Fibroblast of the aortic adventitia (primary cell): ENCODE measurements at places on chromosomes 11 and 22.

DNA sequence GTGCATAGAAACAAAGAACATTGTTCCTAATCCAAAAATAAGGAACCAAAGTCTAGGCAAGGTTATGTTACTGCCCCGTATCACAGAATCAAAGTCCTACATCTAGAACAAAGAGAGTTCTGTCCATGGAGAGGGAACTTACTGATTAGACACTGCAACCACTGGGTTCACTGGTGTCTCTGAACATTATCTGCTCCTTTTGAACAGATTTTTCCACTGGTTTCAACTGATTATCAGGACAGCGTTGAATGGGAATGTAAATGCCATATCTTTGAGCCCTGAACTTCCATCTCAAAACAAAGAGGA lies 20.1 kb upstream of the OR8D2 start:
- no peak for DNase-seq

- DNase-seq = no peak
These were observed 20.5 kb upstream of the SYT12 start for GRCh38 chr11:67002297-67002913.

DNA sequence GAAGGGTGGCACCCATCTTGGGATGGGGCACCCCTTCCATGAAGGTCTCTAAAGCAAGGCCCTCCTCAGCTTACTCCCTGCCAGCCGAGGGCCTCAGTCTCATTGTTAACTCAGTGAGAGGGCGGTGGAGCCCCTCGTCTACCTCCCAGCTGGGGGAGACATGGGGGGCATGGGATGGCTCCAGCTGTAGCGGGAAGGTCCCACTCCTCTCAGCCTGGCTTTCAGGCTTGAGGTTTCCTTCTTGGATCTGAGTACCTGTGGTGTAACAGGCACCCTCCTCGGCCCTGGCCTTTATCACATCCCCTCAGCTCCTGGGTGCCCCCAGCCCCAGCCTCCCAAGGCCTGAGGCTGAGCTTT lies 2.0 kb downstream of the MIF start:
- DNase-seq = no peak

GRCh38 chr11:105609832-105610781 lies at the start of gene GRIA4:
TSS of gene GRIA4 (plus strand) at chr11:105610073. CDS start at chr11:105610998, 925 bp downstream.
- DNase-seq = peak; percentile 25

GRCh38 chr11:61087426-61088119 lies 14.7 kb upstream of the CD5 start:
- DNase-seq = no peak

DNA sequence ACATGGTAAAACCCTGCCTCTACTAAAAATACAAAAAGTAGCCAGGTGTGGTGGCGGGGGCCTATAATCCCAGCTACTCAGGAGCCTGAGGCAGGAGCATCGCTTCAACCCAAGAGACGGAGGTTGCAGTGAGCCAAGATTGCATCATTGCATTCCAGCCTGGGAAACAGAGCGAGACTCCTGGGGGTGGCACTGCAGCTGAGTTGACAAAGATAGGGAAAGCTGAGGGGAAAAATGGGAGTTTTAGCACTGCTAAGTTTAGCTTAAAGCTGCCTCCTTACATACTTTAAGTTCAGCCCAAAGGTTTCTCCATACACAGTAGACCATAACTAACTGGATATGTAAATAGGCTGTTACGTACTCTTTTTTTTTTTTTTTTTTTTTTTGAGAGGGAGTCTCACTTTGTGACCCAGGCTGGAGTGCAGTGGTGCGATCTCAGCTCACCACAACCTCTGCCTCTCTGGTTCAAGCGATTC lies 9.0 kb upstream of the USP28 start:
- peak; percentile 48 for DNase-seq

DNA sequence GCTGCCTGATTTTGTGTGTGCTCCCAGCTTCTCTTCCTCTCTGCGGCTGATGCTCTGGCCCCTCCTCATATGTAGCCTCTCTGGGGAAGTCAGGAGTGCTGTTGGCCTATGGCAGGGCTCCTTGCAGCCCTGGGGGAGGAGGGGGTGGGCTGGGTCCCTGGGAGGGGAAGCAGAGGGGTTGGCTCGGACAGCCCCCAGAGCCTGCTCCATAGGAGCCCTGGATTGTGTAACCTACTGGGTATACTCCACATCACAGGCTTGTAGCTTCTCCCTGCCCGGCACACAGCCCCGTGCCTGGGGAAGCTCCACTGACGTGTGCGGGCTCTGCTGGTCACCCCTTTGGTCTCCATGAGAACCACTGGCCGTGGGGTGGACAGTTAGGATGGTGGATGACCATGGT lies 113.8 kb downstream of the ST3GAL4 start:
- no peak for DNase-seq

DNA sequence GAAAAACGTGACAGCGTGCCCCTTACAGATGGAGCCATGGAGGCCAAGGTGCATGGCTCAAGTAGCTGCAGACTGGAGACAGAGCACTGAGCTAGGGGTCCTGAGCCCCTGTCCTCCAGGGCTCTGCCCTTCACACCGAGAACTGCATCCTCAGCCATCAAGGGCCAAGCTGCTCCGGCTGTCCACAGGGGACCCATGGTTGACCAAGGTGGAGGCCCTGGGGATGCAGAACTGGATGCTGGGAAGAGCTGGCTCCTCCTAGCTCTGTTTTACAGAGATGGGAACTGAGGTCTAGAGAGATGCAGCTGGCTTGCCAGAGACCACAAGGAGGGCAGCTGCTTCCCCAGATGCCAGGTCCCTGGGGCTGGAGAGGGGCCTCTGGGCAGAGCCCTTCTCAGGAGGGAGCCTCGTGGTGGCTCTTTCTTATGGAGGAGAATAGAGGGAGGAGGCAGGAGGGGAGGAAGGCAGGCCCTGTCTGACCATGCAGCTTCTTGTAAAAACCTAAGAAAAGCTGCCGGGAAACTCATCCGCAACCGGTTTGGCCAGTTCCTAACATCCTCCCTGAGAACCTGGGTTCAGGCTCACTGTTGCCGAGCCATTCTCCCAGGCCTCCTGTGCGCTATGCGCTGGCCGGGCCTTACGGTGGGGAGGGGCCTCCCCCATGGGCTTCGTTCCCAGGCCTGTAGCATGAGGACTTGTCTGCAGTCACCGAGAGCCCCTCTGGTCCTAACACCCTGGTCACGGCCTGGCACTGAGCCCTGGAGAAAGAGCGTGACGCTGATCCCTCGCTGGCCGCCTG lies 80.6 kb downstream of the WNT7B start:
- DNase-seq = no peak

DNA sequence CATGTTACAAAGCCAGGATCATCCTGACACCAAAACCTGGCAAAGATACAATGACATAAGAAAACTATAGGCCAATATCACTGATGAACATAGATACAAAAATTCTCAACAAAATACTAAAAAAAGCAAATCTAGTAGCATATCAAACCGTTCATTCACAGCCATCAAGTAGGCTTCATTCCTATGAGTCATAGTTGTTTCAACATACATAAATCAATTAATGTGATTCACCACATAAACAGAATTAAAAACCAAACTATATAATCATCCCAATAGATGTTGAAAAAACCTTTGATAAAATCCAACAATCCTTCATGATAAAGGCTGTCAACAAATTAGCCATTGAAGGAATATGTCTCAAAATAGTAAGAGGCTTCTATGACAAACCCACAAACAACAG lies 1007.2 kb upstream of the RAG2 start:
- no peak for DNase-seq

GRCh38 chr11:129620237-129621104 lies 195.2 kb upstream of the TMEM45B start:
- peak; percentile 28 for DNase-seq

- DNase-seq = no peak
These were observed 4.3 kb downstream of the C2CD2L start for GRCh38 chr11:119111361-119111925.

GRCh38 chr22:28151151-28151816 lies 232.2 kb upstream of the PITPNB start:
- DNase-seq = no peak

- DNase-seq = peak; percentile 47
These were observed 24.2 kb downstream of the EIF4G2 start for GRCh38 chr11:10784232-10785145.

DNA sequence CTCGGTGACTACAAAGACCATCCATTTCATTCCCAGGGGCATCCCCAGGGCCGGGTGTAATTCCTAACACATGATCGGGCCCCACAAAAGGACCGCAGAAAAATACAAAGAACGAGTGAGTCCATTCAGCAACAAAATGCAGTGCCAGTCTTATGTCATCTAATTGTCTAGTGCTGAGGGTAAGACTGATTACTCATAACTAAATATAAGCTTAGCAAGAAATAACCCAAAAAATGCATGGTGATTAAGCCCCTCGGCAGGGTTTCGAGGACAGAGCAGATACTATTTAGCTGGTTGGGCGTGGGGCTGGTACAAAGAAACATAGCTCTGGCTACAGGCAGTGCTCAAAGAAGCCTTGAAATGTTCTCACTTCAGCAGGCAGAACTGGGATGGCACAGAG lies 1078.9 kb downstream of the OPCML start:
- DNase-seq = no peak

DNA sequence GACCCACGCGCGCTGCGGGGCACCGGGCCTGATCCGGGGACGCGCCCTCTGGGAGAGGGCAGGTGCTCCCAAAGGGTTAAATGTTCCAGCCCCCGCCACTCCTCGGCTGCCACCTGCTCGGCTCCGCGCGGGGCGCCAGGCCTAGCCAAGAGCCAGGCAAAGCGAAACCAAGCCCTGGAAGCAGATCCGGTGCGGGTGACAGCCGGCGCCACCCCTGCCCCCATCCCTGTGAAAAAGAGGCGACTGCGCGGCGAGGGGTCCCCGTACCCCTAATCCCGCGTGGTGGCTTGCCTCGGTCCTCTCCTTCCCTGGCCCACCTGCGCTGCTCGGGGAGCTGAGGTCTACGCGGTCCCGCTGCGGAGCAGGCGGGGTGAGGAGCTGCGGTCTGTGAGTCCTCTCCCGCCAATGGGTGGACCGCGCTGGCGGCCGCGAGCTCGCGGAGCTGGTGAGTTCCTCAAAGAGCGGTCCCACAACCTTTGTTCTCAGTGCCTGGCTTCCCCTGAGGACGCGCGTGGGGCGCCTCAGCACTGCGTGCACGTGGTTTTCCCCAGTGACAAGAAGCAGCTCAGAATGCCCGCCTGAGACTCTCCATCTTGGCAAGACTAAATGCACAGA lies at the start of gene ME3:
TSS of gene ME3 (minus strand) at position 610 of the 615 bp plus-strand sequence.
- DNase-seq = peak; percentile 51

GRCh38 chr11:118629761-118630661 lies 22.6 kb downstream of the PHLDB1 start:
- no peak for DNase-seq
